H7 (cell line): ENCODE measurements at places on chromosomes 12 and 14. TPM values are rescaled to one million over a fixed set of nuclear protein-coding genes. Genes with fewer than 3 reads are reported as not detected.

Gene EIF2S3B
- total RNA-seq = 13.3 and 15.4 TPM in 2 replicates

Gene C1R
- total RNA-seq = 1.1 and 8.2 TPM in 2 replicates

Gene TRPV4
- 1.6 and 4.0 TPM in 2 replicates for total RNA-seq

- DNase-seq = peak; percentile 68
These were observed 18.7 kb downstream of the GRIN2B start for GRCh38 chr12:13962699-13963098.
